ENCODE measurements at places on chromosomes 1 and 21.

DNA sequence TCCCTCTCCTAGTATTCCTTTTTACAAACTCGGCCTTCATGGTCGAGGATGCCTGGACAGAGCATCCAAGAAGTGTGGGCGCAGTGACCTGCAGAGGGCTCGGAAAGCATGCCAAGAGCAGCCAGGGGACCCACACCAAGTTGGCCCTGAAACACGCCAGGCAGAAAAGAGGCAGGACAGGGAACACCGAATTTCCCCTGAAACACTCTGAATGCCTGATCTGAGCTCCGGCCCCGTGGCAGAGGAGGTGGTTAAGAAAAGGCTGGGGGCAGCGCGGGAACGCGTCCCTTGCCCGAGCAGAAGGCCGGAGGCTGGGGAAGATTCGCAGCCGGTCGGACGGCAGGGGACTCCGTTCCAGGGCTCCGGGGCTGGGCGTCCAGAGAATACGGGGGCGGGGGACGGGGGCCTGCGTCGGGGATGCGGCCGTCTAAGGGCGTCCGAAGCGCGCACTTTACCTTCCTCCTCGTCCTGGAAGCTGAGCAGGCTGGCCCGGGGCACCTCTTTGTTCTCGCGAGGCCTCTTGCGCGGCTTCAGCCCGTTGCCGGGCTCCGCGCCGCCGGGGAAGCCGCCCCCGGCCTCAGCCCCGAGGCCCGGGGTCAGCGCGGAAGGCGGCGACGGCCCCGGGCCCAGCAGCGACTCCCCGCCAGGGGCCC, 558 bp downstream of the PAXBP1 start:
- no peak for DNase-seq

- peak; percentile 10 for DNase-seq
Observed at GRCh38 chr21:36694031-36694515, 4.8 kb upstream of the SIM2 start.

- DNase-seq, result no peak
Observed at GRCh38 chr1:110494522-110495406, 24.2 kb downstream of the KCNA10 start.

DNA sequence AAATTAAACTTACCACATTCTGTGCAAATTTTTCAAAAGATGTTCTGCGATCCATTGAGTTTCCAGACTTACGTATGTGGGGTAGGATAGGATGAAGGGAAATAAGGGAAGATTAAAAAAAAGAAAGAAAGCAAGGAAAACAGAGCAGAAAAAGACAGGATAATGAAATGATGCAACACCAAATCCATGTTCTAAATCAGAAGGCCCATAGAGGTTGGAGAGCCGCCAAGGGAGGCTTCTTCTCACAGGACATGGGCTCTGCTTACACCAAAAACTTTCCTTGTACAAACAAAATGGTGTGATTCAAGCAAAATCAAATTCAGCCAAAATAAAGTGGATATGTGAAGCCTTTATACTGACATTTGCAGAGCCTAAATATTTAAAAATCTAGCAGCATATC, 189.5 kb upstream of the GREM2 start:
- no peak for DNase-seq

DNA sequence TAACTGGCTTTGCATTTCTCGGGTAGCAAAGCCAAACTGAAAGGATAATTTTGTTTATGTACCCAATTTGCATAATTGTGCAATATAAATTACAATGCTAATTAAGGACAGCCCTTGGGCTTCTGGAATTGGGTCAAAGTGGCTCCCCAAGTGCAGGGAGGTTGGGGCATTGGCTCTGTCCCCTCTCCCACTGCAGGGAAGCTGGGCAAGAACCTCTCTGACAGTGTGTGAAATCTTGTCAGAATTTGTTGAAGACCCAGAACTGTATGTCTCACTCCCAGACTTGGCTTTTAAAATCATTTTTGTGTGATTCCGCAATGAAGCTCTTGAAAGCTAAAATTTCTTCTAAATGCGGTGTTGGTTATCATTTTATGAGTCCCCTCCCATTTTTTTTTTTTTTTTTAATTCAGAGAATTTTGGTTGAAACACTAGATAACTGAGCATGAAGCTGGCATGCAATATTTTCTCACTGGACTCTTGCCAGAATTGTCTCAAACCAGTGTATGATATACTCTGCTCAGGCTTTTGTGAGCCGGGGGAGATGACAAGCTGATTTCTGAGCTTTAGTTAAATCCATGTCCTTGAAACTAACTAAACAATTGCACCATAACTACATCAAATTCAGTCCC, 878.9 kb upstream of the CXADR start:
- DNase-seq, result no peak

GRCh38 chr1:23590058-23590783, 30.9 kb upstream of the ID3 start:
- peak; percentile 57 for DNase-seq

Data from B cell (primary cell).